Fibroblast of skin of right quadriceps (primary cell): ENCODE measurements at places on chromosomes 4 and X.

DNA sequence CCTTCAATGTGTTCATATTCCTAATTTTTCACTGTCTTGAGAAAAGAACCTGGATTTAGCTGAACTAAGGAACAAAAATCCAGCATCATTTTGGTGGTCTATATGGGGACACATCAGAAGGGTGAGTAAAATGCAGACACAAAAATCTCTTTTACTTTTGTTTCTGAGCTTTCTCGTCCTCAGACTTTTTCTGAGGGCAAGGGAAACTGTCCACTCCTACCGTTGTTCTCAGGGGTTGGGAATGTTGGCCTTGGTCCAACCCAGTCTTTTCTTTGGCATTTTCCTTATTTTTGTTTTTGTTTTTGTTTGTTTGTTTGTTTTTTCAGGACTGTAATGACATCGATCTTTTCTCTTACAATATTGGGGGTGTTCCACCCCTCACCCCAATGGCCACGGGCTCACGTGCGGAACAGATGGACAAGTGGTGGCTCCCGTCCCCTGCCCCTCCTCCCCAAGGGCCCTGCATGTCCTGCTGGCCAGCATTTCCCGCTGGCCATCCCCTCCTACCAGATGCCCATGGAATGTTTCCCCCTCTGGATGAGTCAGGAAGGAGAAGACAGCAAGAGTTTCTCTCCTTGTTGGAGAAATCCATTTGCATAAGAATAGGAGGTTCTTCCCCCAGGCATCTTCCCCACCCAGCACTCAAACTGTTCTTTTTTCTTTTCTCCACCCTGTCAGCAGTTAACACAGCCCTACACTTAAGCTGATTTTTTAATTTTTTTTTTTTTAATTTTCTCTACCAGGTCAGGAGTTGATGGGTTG lies 305.4 kb upstream of the NDST4 start:
- DNase-seq = no peak

DNA sequence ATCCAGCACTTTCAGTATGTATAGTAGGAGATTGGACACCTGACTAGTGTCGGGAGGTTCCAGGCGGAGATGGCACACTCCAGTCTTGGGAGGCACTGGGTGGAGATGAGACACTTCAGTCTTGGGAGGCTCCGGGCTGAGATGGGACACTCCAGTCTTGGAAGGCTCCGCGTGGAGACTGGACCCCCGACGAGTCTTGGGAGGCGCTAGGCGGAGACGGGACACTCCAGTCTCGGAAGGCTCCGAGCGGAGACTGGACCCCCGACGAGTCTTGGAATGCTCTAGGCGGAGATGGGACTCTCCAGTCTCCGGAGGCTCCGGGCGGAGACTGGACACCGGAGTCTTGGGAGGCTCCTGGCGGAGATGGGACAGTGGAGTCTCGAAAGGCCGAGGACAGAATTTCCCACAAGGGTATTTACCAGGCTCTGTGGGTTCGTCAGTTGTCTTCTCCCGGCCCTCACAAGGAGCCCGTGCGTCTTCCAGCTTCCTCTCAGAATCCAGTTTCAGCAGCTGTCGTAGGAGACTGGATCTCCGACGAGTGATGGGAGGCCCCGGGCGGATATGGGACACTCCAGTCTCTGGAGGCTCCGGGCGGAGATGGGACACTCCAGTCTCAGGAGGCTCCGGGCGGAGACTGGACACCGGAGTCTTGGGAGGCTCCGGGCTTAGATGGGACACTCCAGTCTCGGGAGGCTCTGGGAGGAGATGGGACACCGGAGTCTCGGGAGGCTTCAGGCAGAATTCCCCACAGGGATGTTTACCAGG lies 952 bp downstream of the FAM47A start:
- DNase-seq = no peak

DNA sequence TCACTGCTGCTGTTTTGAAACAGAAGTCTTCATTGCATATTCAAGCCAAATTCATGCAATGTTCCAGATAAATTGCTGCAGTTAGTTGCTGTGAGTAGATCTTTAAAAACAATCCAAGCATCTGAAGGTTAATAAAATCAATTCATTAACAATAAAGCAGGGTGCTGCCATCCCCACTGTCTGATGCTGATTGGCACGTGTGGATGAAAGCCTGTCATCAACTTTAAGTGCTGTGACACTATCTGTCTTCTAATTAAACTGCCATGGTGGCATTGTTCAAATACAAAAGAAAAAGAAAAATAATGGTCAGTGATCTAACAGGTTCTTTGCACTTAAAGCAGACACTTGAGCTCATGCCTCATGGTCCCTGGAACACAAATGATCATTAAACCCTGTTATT lies 63.0 kb upstream of the MND1 start:
- DNase-seq = no peak

- no peak for DNase-seq
Observed at GRCh38 chrX:102514536-102514935, 2.0 kb downstream of the TMSB15A start.
